Fibroblast of skin of right quadriceps (primary cell): ENCODE measurements at places on chromosomes 13 and 19.

- peak; percentile 25 for DNase-seq
Observed at GRCh38 chr19:24140099-24140498, 53.1 kb downstream of the ZNF254 start.

DNA sequence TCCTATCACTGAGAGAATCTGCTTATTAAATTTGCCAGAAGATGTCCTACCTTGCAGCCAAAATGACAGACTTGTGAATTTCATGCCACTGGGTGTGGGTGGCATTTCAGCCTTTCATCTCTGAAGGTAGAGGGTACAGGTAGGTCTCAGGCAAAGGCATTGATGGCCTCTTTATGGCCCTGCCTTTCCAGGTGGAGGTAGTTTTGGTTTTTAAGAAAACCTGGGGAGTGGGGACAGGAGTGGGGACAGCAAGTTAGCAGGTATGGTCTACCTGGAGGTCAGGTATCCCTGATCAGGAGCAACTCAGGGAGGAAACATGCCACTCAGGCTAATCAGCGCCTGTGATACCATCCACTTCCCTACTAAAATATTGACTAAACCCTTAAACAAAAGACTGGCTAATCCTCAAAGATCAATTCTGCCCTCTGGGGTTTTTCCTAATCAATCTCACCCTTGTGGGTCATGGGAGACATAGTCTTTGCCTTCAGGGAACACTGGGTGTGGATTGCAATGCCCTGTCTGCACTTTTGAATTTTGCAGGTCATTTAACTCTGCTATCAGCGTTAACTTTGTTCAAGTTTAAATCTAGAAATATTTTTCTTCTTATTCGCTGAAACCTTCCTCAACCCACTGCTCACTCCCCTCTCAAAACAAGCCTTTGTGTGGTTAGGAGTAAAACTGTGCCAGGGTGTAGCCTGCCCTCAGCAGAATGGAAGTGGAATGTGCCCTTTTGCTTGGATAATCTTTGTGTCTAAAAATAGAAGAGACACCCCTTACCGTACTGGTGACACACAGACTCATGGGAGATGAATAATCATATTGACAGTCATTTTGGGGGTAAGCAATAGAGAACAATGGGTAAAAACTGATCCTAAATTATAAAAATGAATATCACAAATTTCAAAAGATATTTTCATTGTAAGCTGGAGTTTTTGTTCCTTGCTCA, 233.7 kb downstream of the COG6 start:
- DNase-seq, result no peak

DNA sequence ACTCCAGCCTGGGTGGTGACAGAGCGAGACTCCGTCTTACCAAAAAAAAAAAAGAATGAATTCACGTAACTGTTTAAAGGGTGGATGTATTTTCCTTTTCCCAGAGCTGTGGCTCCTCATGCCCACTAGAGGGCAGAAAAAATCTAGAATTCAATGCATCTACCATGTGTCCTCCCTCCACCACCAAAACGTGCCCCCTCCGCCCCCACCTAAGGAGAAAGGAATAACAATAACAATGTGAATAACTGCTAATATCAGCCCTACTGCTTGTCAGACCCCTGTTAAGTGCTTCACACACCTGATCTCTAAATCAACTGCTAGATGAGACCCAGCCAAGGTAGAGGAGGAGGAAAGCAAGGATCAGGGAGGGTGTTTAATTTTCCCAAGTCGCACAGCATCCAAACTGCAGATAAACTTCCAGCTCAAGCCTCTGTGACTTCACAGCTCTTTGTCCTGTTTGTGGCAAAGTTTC, 20.2 kb upstream of the PNMA8B start:
- DNase-seq, result peak; percentile 38

- DNase-seq, result no peak
Observed at GRCh38 chr13:79406597-79406908, 498 bp upstream of the RBM26 start.

DNA sequence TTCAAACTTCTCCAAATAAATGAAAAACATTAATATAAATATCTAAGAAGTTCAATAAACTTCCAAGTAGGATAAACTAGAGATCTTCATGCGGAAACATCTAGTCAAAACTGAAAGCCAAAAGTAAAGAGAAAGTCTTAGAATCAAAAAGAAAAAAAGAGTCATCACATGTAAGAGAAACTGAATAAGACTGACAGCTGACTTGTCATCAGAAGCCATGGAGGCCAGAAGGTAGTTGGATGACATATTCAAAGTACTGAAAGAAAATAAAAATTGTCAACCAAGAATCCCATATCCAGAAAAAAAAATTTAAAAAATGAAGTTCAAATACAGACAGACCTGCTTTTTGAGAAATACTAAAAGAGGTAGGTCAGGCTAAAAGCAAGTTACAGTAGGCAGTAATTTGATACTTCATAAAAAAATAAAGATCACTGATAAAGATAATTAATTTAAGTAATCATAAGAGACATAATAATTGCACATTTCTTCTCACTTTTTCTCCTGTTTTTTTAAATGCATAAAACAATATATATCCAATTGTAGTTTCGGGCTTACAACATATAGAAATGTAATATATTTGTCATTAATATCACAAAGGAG, 327.6 kb upstream of the PCDH9 start:
- DNase-seq, result no peak

DNA sequence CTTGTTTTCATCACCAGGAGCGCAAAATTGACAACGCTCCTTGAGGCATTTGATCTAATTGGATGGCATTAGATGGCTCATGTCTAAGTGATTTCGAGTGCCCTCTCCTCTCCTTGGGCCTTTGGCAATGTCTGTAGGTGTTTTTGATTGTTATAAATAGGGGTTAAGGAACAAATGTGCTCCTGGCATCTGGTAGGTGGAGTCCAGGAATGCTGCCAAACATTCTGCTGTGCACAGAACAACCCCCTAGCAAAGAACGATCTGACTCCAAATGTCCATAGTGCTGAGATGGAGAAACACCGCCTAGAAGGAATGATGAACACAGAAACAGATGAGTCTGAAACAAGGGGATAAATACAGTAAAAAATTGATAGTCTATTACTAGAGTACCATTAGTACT, 68.0 kb upstream of the C1QTNF9B start:
- DNase-seq, result no peak

DNA sequence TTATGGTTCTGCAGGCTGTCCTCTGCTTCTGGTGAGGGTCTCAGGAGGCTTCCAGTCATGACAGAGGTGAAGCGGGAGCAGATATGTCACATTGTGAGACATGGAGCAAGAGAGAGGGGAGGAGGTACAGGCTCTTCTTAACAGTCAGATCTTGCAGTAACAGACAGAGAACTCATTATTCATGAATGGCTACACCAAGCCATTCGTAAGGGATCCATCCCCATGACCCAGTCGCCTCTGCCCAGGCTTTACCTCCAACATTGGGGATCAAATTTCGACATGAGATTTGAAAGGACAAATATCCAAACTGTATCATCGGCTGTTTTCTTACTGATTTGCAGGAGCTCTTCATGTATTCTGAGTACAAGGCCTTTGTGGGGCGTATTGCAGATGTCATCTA, 21.7 kb downstream of the ZNF507 start:
- no peak for DNase-seq

DNA sequence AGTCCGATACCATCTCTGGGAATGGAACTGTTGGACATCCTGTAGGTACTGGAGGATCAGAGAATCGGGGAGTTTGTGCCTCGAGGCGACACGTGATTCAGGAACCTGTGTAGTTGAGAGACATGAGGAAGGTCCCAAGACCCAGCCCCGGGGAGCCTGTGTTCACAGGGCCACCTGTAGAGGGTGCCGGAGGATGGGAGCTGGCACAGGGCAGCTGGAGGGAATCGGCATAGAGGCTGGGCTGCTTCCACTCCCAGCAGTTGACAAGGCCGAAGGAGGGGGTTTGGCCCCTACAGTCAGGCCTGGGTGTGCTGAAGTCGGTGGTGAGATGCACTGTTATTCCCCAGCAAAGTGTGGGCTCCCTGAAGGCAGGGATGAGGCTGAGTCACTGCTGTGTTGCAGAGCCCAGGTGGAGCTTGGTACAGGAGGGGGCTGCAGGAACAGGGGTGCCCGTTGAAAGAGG, 2.5 kb upstream of the ISYNA1 start:
- DNase-seq, result no peak

GRCh38 chr19:12859546-12859945, 21.2 kb downstream of the MAST1 start:
- no peak for DNase-seq

DNA sequence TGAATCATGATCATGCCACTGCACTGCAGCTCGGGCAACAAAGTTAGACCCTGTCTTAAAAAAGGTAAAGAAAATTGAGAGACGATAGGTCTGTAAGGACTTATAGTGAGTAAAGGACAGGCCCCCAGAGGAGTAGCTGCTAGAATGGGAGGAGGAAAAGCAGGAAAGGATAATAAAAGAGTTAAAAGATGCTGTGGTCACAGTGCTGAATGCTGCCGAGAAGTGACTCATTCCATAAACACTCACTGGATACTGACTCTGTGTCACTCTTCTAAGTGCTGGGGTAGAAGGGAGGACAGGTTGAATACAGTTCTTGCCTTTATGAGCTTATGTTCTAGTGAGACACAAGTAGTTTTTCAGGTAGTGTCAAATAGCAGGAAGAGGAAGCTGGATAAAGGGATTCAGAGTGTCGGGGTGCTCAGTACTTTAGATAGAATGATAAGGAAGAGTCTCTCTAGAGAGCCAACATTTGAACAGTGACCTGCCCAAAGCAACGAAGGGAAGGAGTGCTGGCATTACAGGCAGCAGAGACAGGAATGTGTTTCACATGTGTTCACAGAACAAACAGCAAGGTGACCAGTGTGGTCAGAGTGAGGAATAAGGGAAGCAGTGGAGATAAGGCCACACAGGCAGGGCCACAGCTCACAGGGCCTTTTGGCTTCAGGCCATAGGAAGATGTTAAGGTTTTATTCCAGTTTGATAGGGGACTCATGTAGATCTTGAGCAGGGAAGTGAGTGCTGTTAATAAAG, 1240.5 kb downstream of the UQCRFS1 start:
- peak; percentile 75 for DNase-seq

DNA sequence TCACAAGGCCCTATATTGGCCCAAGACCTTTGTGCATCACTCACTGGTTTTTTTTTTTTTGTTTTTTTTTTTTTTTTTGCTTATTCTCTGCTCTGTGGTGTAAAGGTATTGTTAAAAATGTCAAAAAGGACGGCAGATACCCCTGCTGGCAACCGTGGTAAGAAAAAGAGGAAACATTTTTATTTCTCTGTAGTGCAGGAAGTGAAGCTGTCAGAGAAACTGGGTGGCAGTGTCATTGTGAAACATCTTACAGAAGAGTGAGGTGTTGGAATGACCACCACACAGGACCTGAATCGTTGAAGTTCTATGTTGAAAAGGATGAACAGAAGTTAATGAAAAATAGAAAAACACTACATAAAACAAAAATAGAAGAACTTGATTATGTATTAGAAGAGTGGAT, 346.4 kb downstream of the FGF9 start:
- no peak for DNase-seq

GRCh38 chr19:13100031-13100588, 2.5 kb downstream of the LYL1 start:
- peak; percentile 32 for DNase-seq

GRCh38 chr13:26254583-26255111, 718 bp downstream of the CDK8 start:
- peak; percentile 14 for DNase-seq

DNA sequence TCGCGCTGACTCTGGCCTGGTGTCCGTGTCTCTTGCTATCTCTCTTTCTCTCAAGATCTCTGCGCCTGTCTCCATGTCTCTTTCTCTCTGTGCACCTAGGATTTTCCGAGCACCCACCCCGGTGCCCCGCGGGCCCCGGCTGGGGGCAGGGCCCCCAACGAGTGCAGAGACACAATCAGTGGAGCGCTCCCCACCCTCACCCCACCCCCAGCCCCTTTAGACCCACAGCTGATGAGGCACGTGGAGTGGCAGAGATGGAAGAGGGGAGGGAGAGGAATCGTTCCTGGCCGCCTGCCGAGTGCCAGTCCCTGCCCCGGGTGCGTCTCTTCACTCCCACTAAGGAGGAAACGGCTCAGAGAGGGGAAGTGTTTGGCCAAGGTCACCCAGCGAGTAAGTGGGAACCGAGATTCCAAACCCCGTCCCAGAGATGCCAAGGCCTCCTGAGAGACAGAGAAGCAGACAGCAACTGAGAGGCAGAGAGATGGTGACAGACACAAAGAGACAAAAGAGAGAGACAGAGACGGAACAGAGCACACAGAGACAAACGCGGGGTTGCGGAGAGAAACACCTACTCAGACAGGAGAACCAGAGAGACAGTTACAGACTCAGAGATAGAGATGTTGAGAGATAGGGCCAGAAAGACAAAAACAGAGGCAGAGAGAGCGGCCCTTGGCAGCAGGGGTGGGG, 626 bp upstream of the BCL3 start:
- peak; percentile 68 for DNase-seq

DNA sequence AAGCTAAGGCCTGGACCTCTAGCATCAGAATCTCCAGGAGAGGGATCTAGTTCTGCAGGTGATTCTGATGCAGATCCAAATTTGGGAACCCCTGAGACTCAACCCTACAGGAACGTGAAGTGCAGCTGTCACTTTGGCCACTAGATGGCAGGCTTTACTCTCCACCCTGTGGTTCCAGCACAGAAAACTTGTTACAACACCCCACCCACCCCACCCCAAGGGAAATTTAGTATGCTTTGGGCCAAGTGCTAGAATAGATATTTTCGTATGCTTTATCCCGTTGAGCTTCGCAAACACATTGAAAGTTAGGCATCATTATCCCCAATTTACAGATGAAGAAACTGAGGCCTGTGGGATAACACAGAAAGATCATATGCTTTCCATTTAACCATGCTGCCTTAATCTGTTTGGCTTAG, 232.0 kb downstream of the B3GLCT start:
- DNase-seq, result peak; percentile 30

DNA sequence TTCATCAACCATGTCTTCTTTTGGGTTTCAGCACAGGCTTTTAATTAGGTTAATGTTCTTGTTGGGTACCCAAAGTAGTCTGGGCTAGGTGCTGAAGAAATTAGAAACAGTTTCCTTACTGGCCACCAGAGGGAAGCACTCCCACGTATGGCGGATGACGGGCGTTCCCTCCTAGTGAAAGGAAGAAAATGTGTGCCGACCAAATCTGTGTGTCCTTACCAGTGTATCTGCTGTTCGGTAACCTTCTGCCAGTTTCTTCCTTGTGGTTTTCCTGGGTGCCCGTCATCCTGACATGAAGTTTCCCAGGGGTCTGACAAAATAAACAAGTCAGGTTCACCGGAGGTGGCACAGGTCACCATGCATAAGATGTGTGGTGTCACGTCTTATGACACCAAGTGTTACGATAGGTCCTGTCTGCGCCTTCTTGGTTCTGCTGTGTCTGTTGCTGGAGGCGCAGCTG, 6.0 kb upstream of the WDR88 start:
- DNase-seq, result peak; percentile 45

GRCh38 chr13:33259296-33259695, 26.3 kb downstream of the STARD13 start:
- DNase-seq, result no peak

DNA sequence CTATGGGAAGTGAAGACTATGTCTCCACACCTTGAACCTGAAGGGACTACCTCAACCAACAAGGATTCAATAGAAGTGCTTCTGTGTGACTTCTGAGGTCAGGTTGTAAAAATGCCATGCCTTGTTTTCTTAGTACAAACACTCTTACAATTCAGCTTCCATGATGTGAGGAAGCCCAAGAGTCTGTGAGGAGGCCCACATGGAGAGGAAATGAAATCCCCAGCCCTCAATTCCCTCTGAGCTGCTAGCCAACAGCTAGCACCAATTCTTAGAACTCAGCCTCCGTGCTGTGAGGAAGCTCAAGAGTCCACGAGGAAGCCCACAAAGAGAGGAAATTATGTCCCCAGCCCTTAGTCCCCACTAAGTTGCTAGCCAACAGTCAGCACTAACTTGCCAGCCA, 12.6 kb upstream of the LMTK3 start:
- DNase-seq, result no peak
